Ovary (tissue), 10 donors: ENCODE measurements at places on chromosomes 3 and 15. TPM values are rescaled to one million over a fixed set of nuclear protein-coding genes. Genes with fewer than 3 reads are reported as not detected.

The GRAMD1C gene
- total RNA-seq: 1.8 TPM

The TRIM42 gene
- not detected for total RNA-seq

The PGBD4 gene
- total RNA-seq: 1.6 TPM

The FAM81A gene
- 1.8 TPM for total RNA-seq

The CHRNA5 gene
- total RNA-seq: 1.6 TPM

The C3orf52 gene
- 1.2 TPM for total RNA-seq

The GPR156 gene
- 0.24 TPM for total RNA-seq

The CNBP gene
- 530 TPM for total RNA-seq

The ITPKA gene
- 0.22 TPM for total RNA-seq

The NR2E3 gene
- not detected for total RNA-seq

DNA sequence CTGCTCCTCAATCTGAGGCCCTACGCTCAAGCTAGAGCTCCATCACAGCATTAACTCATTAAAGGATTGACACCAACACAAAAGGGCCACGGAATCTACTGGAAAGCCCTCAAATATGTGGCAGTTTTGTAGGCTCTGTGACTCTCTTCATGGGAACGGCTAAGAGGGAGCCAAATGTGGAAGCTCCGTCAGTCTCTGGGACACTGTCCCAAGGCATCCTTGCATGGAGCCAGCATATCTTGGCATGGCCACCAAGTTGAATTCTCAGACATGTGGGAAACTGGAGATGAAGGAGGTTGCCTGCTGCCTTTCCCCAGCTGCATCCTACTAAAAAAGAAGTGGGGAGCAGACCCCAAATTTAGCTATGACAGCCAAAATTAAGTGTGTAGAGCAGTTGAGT lies 296.9 kb downstream of the NTRK3 start:
- no peak overlapping the region for H3K4me3 ChIP-seq
- no peak for DNase-seq
- no peak overlapping the region for H3K27ac ChIP-seq
- no peaks in the 10 kb centered on the region for H3K27me3 ChIP-seq

- no peak overlapping the region for H3K27ac ChIP-seq
- peaks cover 10% of the 10 kb centered on the region for H3K4me1 ChIP-seq
- no peaks in the 10 kb centered on the region for H3K27me3 ChIP-seq
- no peak for DNase-seq
- no peaks in the 10 kb centered on the region for H3K36me3 ChIP-seq
Measured at GRCh38 chr3:69097407-69098086, 12.8 kb downstream of the ARL6IP5 start.

- H3K4me1 ChIP-seq: peaks cover 6% of the 10 kb centered on the region
- no peaks in the 10 kb centered on the region for H3K27me3 ChIP-seq
- peak; percentile 39 for DNase-seq
- H3K36me3 ChIP-seq: no peaks in the 10 kb centered on the region
Measured at GRCh38 chr3:157089455-157090221, 70.3 kb downstream of the CCNL1 start.

- H3K4me3 ChIP-seq: no peak overlapping the region
- no peaks in the 10 kb centered on the region for H3K4me1 ChIP-seq
- no peak for DNase-seq
- H3K27ac ChIP-seq: no peak overlapping the region
- H3K36me3 ChIP-seq: no peaks in the 10 kb centered on the region
Measured at GRCh38 chr15:81497238-81497637, 123.2 kb upstream of the TMC3 start.

DNA sequence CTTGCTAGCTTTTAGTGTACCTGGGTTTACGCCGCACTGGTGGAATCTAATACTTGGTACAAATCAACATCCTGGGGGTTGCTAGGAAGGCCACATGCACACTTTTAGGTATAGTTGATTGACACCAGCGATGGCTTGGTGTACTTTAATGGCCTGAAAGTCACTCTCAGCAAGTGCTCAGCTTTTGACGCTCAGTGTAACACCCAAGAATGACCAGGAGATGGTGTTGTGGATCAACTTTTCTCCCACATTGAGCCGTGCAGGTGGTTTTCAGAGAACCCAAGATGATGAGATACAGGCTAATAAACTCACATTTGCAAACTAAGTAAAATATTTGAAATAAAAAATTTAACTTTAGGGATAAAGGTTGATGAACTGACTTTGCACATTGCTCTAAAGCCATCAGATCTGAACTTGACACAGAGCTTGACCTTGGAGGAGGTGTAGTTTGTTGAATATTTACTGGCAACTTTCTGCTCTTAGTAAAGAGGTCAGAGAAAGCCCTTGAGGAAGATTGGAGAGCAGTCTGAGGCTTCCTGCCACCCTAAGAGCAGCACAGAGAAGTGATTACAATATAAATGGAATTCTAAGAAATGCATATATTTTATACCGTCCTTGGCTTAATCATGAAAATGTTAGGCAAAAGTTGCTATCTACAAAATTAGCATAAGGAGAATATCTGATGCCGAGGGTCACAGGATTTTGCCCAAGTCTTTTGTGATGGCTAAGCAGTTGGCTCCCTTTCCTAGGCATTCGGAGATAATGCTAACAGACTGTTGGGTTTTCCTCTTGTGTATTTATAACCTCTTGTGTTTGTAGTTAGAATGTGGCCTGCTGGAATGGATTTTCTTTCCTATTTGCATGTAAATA lies 143.4 kb upstream of the RASGRP1 start:
- DNase-seq: no peak
- H3K4me1 ChIP-seq: no peaks in the 10 kb centered on the region
- no peak overlapping the region for H3K27ac ChIP-seq

DNA sequence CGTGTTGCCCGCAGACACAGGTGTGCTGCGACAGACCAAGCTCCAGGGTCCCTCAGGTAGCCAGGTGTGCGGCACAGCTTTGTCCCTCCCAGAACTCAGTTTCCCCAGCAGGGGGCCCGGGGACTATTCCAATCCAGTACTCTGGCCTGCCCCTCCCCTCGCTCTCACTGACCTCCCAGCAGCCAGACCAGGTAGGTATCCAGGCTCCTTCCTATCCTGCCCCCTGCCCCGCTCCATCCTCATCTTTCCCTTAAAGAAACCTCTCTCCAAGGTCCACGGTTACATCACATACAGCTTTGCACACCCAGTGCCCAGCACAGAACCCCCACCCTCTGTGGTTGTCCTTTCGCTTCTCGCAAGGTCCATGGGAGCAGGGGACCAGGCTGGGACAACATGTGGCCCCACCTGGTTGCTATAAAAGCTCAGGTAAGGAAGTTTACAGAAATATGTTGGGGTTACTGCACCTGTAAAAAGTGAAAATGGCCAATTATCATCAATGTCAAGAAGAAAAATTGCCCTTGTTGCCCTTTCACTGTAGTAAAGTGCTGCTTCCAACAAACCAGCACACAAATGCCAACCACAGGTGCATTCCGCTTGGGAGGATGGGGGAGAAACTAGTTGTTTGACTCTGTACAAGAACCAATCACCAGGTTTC lies 7.3 kb upstream of the CYP11A1 start:
- peak overlapping the region; percentile 57 for H3K4me3 ChIP-seq
- DNase-seq: no peak
- no peak overlapping the region for H3K27ac ChIP-seq
- H3K36me3 ChIP-seq: no peaks in the 10 kb centered on the region
- no peaks in the 10 kb centered on the region for H3K27me3 ChIP-seq
- H3K4me1 ChIP-seq: peaks cover 3% of the 10 kb centered on the region

DNA sequence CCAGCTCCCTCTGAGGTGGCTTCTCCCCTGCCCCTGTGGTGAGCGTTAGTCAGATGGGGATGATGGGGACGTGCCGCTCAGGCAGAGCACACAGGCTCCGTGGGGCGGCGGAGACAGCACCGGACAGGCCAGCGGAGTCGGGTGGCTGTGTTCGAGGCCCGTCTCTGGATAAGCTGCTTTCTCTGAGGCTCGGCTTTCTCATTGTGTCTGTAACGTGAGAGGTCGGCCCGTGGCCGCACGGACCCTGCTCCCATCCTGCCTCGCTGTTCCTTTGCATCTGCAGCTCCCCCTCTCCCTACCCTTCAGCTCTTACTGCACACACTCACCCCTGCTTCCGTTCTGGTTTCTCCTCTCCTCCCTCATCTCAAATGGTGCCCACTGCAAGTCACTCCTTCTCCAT lies 62.5 kb downstream of the FAM43A start:
- no peaks in the 10 kb centered on the region for H3K4me1 ChIP-seq
- H3K36me3 ChIP-seq: no peaks in the 10 kb centered on the region
- H3K27me3 ChIP-seq: no peaks in the 10 kb centered on the region

- H3K27me3 ChIP-seq: no peaks in the 10 kb centered on the region
- H3K4me1 ChIP-seq: no peaks in the 10 kb centered on the region
- no peak for DNase-seq
- no peak overlapping the region for H3K4me3 ChIP-seq
Measured at GRCh38 chr3:33980252-33980651, 181.8 kb downstream of the PDCD6IP start.

GRCh38 chr3:152355744-152356665 lies 87.3 kb downstream of the MBNL1 start:
- H3K27ac ChIP-seq: no peak overlapping the region
- H3K4me1 ChIP-seq: peaks cover 2% of the 10 kb centered on the region
- H3K36me3 ChIP-seq: no peaks in the 10 kb centered on the region
- H3K4me3 ChIP-seq: no peak overlapping the region
- no peak for DNase-seq

- no peaks in the 10 kb centered on the region for H3K4me1 ChIP-seq
- H3K27me3 ChIP-seq: no peaks in the 10 kb centered on the region
- no peak overlapping the region for H3K27ac ChIP-seq
- no peak for DNase-seq
Measured at GRCh38 chr3:160001148-160001760, 12.6 kb downstream of the IL12A start.

- no peak overlapping the region for H3K4me3 ChIP-seq
- no peaks in the 10 kb centered on the region for H3K4me1 ChIP-seq
- H3K27me3 ChIP-seq: no peaks in the 10 kb centered on the region
- no peak overlapping the region for H3K27ac ChIP-seq
- H3K36me3 ChIP-seq: no peaks in the 10 kb centered on the region
Measured at GRCh38 chr15:96374499-96374898, 44.0 kb downstream of the NR2F2 start.

DNA sequence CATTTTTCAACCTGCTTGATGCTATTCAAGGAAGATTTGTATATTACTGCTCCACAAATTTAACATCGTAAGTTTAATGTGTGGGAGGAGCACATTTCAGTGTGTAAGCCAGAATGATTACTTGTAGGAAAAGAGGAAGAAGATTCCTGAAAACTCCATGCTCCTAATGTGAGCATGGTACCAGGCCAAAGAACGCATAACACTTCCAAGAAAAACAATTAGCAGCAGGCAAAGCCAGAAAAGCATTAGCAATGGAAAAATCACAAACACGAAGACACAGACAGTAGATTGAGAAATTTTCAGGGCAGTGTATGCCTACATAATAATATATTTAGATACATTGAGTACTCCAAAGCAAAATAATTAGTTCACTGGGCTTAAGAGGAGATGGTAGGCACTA lies 96.6 kb upstream of the CBLB start:
- no peaks in the 10 kb centered on the region for H3K36me3 ChIP-seq
- no peak for DNase-seq
- H3K27me3 ChIP-seq: no peaks in the 10 kb centered on the region
- no peaks in the 10 kb centered on the region for H3K4me1 ChIP-seq
- no peak overlapping the region for H3K27ac ChIP-seq
- H3K4me3 ChIP-seq: no peak overlapping the region

GRCh38 chr15:69712991-69713390 lies 260.4 kb downstream of the RPLP1 start:
- DNase-seq: no peak
- no peaks in the 10 kb centered on the region for H3K36me3 ChIP-seq
- H3K27ac ChIP-seq: no peak overlapping the region
- no peaks in the 10 kb centered on the region for H3K4me1 ChIP-seq
- no peaks in the 10 kb centered on the region for H3K27me3 ChIP-seq

DNA sequence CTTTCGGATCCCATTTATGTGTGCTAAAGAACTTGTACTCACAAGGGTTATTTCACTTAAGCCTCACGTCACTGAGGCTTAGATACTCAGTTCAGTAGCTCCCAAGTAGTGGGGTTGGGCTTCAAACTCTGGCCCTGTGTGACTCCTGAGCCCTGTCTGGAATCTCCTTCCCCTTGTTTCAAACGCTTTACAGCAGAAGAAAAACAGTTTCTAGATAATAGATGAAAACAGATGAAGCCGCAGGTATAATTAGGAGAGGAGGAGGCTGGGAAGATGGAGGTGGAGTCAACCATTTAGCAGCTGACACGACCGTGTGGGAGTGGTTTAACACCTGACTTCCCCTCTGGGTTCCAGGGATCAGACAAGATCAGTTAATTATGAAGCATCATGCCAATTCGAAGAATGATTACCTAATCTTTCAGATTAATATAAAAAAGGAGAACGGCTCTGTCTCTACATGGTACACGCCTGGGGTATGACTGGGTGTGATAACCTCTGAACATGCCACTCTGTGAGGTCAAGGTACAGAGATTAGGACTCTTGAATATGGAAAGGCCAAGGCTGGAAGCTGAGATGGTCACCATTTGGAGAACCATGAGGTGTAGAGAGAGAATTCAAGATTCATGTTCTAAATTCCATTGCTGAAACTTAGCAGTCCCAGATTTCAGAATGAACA lies 31.1 kb downstream of the TPM1 start:
- H3K4me3 ChIP-seq: no peak overlapping the region
- no peak overlapping the region for H3K27ac ChIP-seq
- no peaks in the 10 kb centered on the region for H3K27me3 ChIP-seq
- peaks cover 10% of the 10 kb centered on the region for H3K4me1 ChIP-seq
- no peak for DNase-seq
- no peaks in the 10 kb centered on the region for H3K36me3 ChIP-seq

DNA sequence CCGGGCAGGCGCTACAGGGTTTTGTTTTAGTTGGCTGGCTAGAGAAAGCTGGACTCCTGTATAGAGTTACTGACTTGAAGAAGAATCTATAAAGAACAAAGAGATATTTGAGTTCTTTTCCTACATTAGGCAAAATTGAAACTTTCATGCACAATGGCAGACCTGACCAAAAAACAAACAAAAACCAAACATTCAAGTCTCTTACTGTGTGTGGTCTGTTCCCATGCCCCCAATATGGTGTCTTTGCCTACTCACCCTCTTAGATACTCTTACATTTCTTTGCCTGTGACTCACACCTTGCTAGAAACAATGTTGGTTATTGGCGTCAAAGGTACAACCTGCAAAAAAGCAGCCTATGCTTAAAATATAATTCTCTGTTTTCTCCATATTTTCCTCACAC lies 109.5 kb upstream of the TMC3 start:
- no peak for DNase-seq
- no peaks in the 10 kb centered on the region for H3K27me3 ChIP-seq
- no peaks in the 10 kb centered on the region for H3K4me1 ChIP-seq
- no peaks in the 10 kb centered on the region for H3K36me3 ChIP-seq

- no peak overlapping the region for H3K27ac ChIP-seq
- no peaks in the 10 kb centered on the region for H3K27me3 ChIP-seq
- no peak for DNase-seq
- no peaks in the 10 kb centered on the region for H3K4me1 ChIP-seq
Measured at GRCh38 chr15:63928185-63928842, 94.6 kb upstream of the HERC1 start.

DNA sequence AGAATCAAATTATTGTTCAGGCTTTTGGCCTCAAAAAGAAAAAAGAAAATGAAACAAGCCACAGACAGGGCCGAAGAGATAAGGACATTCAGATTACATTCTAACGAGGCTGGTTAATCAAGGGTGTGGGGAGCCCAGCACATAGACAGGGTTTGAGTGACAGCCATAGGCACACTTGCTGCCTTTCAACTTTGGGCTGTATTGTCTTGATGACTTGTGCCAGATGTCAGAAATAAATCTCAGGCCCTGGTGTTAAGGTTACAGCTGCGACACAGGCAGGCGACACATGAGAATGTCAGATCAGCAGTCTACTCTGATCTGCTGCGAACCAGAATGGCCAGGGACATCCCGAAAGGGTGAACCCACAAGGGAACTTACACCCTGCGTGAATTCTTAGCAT lies 231.2 kb upstream of the ARRDC4 start:
- no peaks in the 10 kb centered on the region for H3K36me3 ChIP-seq
- no peaks in the 10 kb centered on the region for H3K27me3 ChIP-seq
- no peaks in the 10 kb centered on the region for H3K4me1 ChIP-seq
- no peak overlapping the region for H3K4me3 ChIP-seq
- no peak for DNase-seq
